ENCODE measurements at places on chromosomes 6 and 20. TPM values are rescaled to one million over a fixed set of nuclear protein-coding genes. Genes with fewer than 3 reads are reported as not detected.

GRCh38 chr6:26202811-26203583 is 115.8 kb downstream of the HFE start:
- no peak for DNase-seq

GRCh38 chr6:54846857-54847674 is 495 bp downstream of the FAM83B start:
- no peak for DNase-seq

DNA sequence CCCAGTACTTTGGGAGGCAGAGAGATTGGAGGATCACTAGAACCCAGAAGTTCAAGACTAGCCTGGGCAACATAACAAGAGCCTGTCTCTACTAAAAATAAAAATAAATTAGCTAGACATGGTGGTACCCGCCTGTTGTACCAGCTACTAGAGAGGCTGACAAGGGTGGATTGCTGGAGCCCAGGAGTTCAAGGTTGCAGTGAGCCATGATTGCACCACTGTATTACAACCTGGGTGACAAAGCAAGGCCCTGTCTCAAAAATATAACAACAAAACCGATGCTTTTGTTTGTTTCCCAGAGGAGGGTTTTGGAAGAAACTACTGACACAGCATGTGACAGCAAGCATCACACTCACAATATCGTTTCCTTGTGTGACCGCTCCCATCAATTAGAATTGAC is 119.6 kb downstream of the TSHZ2 start:
- DNase-seq = no peak

The SLC24A3 gene
- not detected for total RNA-seq

The ANKRD66 gene
- not detected for total RNA-seq

The ADRM1 gene
- total RNA-seq = 176 TPM

DNA sequence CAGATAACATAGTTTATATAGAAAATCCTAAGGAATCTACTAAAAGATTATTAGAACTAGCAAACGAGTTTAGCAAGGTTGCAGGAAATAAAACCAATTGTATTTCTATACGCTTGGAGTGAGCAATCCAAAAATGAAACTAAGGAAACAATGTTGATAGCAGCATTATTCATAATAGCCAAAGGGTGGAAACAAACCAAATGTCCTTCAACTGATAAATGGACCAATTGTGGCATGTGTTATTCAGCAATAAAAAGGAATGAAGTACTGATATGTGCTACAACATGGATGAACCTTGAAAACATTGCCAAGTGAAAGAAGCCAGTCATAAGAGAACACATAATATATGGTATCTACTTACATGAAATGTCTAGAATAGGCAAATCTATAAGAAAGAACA is 101.0 kb upstream of the VSTM2L start:
- no peak for DNase-seq

The SYNGAP1 gene
- 1.2 TPM for total RNA-seq

The ADGRF4 gene
- total RNA-seq = 0.17 TPM

DNA sequence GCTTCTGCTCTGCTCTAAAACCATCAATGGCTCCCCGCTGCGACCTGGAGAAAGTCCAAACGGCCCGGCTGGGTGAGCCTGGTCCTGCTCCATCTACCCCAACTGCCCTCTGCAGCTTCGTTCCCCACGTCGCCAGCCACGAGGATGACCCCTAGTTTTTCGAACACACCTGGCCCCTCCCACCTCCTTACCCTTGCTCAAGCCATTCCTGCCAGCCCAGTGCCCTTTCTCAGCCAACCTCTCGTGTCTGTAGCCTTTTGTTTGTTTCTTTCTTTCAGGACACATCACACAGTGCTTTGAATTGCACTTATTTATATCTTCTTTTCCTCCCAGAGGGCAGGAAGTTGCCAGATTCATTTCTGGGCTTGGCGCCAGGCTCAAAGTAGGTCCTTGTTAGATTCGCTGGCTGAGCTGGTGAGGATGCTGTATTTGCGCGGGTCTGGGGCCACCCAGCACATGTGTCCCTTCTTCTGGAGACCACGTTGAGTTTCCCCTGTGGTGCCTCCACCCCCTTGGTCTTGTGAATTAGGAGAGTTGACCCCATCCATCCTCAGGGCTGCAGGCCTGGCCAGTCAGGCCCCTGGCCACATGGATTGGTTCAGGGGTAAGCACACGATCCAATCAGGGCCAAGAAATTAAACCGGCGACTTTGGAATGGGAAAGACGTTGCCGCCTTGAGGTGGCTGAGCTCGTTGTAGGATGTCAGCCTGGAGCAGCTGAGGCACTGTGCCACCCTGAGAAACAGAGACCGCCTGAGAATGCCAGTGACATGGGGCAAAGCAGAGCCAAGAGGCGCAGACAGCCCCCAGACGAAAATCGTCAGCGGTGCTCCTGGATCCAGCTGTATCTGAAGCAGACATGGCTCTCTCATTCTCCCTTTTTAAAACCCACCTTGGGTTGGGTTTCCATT is 156.0 kb downstream of the CEBPB start:
- no peak for DNase-seq

The SLC12A5 gene
- not detected for total RNA-seq

GRCh38 chr6:2616811-2617210 is 133.9 kb downstream of the MYLK4 start:
- no peak for DNase-seq

DNA sequence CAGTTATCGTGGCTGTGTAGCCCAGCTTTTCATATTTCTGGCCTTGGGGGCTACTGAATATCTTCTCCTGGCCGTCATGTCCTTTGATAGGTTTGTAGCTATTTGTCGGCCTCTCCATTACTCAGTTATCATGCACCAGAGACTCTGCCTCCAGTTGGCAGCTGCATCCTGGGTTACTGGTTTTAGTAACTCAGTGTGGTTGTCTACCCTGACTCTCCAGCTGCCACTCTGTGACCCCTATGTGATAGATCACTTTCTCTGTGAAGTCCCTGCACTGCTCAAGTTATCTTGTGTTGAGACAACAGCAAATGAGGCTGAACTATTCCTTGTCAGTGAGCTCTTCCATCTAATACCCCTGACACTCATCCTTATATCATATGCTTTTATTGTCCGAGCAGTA is 475 bp downstream of the OR2B6 start:
- DNase-seq = no peak

The OVOL2 gene
- total RNA-seq = not detected

DNA sequence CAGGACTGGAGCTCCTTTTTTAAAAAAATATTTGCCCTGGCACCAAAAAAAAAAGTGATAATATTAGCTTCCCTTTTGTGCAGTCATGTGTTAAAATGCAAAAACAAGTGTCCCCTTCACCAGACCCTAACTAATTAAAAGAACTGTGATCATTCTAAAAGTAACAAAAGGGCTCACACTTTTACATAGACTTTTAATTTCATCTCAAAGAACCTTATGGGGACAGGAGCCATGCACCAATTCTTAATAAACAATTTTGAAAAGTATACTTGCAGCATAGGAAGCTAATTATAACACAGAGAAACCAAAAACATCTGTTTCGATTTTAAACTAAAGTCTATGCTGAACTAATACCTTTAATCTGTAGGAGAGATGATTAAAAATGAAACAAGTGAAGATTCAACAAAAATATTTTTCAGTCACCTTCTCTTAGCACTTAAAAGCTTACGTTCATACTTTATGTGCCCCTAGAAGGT is 17.3 kb downstream of the STX7 start:
- no peak for DNase-seq

GRCh38 chr6:31558631-31559500 is 11.5 kb downstream of the NFKBIL1 start:
- no peak for DNase-seq

- no peak for DNase-seq
Observed at GRCh38 chr6:74765486-74765885, 440.4 kb downstream of the COL12A1 start.

The SLC25A27 gene
- 22.6 TPM for total RNA-seq

- DNase-seq = no peak
Observed at GRCh38 chr20:44910690-44911262, 916 bp downstream of the PABPC1L start.

GRCh38 chr20:53580376-53581111 is 13.1 kb downstream of the ZNF217 start:
- no peak for DNase-seq
